ENCODE measurements at places on chromosomes 13 and 19.

- DNase-seq = no peak
Observed at GRCh38 chr13:22801402-22802003, 379.3 kb upstream of the SGCG start.

DNA sequence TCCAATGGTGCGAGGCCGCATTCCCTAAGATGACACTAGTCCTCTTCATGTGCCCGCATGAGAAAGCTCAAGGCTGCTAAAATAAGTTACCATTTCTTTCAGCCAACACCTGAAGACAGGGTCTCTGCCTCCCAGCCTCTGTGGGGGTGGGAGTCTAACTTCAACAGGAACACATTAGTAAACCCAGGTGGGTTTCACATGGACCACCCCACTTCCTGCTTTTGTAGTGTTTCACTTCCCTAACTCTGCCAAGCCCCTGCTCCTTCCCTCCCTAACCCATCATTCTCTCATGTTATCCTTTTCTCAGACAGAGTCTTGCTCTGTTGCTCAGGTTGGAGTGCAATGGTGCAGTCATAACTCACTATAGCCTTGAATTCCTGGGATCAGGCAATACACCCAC, 783.6 kb downstream of the UQCRFS1 start:
- DNase-seq = no peak

- no peak for DNase-seq
Observed at GRCh38 chr13:93673885-93674284, 447.3 kb downstream of the GPC6 start.

- no peak for DNase-seq
Observed at GRCh38 chr19:42301646-42302203, at the start of gene PRR19. Gene PRR19 (plus strand): TSS chr19:42302132. CDS start chr19:42309585, 7,453 bp downstream.

GRCh38 chr19:49534632-49535385, 7.0 kb downstream of the RCN3 start:
- DNase-seq = no peak

DNA sequence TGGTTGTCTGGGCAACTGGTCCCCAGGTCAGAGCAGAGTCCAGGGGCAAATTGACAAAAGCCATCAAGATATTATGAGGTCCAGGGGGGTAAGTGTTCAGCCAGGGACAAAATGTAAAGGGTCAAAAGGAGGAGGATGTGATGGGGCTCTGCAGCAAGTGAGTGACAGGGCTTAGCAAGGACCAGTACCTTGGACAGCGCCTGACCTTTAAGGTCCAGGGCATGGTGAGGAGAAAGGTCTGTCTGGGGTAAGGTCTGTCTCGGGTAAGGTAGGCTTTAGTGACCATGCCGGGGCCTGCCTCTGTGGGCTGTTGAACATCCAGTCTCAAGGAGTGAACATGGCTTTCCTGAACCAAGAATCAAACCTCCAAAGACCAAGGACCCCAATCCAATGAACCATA, 6.3 kb upstream of the ZNF358 start:
- no peak for DNase-seq

DNA sequence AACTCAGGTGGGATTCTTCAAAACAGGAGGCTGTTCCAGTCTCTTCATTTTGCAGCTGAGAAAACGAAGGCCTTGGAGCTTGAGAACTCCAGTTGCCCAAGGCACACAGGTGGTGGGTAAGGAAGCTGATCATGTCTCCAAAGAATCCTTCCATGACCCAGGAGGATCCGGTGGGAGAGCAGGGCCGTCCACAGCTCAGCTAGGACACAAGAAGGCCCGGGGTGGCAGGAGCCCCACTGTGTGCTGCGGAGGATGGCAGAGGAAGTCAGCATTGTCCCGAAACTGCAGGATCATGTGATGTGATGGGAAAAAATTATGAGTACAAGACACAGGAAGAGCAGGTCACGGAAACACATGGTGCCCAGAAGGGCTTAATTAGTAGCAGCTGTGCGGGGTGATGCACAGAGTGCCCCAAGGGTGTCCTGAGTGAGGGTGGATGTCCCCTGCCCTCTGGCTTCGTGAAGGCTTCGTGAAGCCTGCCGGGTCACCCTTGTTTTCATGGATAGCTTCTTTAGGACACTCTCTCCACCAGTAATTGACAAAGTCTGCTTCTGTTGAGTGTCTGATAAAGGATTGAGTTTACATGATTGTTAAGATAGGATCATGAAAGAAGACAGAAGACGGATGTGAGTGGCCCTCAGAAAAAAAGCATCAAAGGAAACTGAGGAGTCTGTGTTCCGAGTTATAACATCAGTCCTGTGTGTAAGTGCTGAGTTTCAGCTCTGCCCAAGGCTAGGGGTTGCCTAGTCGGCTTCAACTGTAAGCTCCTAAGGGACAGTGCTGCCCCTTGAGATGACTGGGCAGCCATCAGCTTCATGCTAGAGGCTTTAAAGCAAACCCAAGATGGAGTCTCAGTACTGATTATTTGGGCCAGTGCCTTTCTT, 33.8 kb upstream of the SACS start:
- no peak for DNase-seq

GRCh38 chr19:38321646-38322196, 2.1 kb downstream of the KCNK6 start:
- DNase-seq = no peak

- DNase-seq = no peak
Observed at GRCh38 chr13:97276862-97277269, 54.7 kb downstream of the MBNL2 start.

DNA sequence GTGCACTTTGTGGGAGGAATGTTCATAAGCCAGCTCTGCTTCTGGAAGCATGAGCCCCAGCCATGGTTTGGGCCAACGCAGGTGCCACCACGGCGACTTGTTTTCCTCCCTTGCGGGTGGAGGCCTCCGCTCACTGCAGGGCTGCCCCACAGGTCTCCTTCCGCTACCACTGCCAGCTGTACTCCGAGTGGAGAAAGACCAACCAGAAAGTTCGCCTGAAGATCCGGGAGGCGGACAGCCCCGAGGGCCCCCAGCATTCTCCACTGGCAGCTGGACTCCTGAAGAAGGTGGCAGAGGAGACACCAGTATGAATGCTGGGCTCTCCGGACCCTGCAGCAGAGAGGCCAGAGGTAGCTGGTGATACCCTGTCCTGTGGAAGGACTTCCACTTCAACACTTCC, 6.5 kb upstream of the HNRNPM start:
- DNase-seq = no peak

DNA sequence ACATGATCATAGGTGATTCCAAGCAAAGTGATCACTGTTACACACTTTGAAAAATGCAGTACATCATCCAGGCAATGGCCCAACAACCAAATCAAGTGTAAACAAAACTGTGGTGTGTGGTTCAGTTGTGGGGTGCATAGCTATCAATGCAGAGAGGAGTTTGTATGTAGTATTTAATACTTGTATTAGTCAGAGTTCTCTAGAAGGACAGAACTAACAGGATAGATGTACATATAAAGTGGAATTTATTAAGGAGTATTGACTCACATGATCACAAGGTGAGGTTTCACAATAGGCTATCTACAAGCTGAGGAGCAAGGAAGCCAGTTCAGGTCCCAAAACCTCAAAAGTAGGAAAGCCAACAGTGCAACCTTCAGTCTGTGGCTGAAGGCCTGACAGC, 249.3 kb upstream of the HTR2A start:
- DNase-seq = no peak

DNA sequence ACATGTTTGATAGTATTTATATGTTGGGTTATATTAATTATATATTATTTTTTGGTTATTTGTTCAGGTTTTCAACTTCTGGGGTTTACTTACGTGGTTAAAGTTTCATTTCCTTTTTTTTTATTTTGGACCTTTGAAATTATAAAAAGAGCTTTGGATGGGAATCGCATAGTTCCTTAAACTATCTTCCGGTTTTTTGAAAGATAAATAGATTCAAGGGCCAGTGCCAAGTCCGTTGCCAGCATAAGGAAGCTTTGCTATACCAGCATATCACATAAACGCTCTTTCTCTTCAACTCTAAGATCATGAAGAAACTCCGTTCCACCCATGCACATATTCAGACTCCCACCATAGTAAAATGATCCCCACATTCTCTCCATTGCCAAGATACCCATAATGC, 7.4 kb upstream of the OXGR1 start:
- DNase-seq = no peak

- DNase-seq = no peak
Observed at GRCh38 chr19:12789098-12789903, 2.0 kb upstream of the JUNB start.

GRCh38 chr19:34662919-34663318, 14.0 kb downstream of the SCGB2B2 start:
- no peak for DNase-seq

DNA sequence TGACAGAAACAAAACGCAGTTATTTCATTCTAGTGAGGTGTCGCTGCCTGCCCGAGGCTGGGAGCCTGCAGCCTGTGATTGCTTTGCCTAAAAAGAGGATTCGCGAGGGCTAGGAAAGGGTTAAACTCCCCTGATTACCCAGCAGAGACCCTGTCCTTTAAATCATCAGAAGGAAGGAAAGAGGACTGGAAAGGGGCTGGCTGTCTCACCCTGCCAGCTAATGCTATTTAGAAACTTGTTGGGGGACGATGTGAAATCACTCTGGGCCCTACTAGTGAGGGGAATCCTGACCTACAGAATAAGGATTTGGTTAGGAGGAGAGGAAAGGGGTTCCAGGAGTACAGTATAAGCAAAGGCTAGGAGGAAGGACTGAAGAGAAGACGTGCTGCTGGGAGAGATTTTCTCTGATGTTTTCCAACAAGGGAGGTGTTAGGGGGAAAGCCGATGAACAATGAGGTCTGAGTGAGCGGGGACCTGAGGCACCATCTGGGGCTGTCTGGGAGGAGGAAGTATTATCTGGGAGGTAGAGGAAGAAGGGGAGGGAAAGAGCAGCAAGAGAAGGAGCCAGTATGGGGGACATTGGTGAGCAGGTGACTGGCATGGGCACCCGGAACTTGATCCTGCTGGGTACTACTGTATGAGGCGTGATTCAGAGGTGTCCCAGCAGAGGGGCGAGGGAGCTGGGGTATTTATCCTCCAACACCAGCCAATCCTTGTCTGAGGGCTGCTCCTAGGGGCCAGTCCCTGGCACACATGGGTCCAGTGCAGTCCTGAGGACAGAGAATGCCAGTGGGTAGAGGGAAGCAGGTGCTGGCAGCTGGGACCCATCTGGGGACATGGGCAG, 55.7 kb upstream of the PTPRS start:
- DNase-seq = no peak

DNA sequence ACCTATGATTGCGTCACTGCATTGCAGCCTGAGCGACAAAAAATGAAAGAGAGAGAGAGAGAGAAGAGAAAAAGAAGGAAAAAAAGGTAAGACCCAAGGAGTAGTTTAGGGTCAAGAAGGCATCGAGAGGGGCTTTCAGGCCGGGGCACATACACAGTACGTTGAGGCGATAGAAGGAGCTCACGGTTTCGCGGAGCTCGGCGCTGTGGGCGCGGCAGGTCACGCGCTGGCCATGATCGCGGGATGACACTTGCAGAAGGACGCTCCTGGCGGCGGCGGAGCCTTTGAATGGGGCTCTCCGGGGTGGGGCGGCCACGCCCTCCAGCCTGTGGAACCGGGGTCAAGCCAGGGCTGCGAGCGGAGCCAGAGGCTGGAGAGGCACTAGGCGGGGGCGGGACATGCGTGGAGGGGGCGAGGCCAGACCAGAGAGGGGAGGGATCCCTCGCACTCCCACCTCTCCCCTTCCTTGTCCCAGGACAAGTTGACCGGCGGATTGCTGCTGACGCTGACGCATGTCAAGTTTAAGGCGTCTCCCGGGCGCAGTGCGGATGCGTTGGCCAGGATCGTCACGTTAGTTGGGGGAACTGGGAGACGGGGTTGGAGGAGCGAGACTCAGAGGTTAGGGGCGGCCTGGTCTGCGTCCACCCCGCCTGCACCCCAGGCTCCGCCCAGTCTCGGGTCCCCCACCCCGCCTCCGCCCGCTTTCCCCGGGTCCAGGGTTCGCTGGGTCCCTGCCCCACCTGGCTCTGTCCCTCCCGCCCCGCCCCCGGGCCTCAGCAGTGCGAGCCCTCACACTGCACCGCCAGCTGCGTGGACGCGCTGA, 6.9 kb downstream of the NPHS1 start:
- no peak for DNase-seq

GRCh38 chr13:28579322-28579721, 79.6 kb upstream of the POMP start:
- DNase-seq = no peak

DNA sequence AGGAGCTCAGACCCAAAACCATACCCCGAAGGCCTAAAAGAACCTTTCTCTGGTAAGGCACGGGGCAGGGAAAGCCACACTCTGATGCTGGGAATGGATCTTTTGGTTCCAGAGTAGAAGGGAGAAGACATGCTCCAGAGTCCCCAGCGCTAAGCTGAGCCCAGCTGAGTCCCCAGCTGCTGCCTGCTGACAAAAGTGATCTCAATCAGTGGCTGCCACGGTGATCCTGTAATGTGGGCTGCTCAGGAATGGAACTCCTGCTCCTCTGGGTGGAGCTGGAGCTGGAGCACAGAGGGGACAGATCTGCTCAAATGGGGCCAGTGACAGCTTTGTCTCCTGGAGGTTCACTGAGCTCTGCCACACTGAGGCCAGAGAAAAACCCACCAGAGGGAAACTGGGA, 70.5 kb downstream of the MLLT1 start:
- DNase-seq = no peak

DNA sequence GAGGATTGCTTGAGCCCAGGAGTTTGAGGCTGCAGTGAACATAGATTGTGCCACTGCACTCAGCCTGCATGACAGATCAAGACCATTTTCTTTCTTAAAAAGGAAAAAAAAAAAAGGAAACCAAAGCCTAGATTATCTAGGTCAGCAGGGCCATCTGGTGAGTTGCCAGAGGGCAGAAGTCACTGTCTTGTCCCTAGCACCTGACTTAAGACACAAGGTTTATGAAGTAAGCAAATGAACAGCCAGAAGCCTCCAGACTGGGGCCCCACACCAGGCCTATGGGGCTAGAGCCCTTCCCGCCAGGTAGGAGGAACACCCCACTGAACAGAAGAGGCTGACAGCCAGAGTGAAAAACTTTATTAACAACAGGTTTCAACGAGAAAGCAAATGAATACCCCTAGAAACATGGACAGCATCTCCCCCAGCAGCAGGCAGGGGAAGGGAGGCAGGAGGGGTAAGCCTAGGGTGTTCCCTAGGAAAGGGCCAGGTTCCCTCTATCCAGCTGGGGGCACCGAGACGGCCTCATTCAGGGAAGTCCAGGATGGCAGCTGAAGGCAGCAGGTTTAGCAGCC, 1.2 kb downstream of the WDR83 start:
- DNase-seq = no peak

GRCh38 chr13:73168953-73169401, 110.2 kb downstream of the KLF5 start:
- no peak for DNase-seq

DNA sequence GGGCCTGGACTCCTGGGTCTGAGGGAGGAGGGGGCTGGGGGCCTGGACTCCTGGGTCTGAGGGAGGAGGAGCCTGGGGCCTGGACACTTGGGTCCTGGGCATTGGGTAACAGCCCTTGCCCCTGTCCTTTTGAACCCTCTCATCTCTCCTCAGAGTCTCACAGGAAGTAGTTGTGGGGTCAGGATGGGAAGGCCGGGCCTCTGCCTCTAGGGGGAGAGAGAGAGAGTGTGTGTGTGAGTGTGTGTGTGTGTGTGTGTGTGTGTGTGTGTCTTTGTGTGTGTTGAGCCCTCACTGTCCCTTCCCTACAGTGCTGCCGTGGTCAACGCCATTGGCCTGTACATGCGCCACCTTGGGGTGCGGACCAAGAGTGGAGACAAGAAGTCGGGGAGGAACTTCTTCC, 10.9 kb downstream of the ARHGEF1 start:
- no peak for DNase-seq

Measured in esophagus squamous epithelium (tissue), 5 donors.